ENCODE measurements at places on chromosomes 3 and 15.

- no peak for DNase-seq
Observed at GRCh38 chr3:183541738-183542137, 13.8 kb downstream of the KLHL6 start.

DNA sequence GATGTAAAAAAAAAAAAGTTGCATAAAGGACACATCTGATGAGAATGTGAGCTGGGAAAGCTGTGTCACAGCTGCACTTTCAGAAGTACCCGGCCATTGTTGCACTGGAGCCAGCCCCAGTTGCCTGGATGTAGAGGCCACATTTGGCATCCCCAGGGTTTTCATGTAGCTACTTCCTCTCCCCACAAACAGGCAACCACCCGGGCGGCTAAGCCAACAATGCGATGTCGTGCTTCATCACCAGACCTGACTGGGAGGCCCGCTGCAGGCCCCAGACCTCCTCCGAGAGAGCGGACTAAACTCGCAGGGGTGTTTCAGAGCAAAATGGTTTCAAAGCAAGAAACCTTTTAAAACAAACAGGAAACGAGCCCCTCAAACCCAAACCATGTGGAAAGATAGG, 142.3 kb downstream of the TMCO5A start:
- DNase-seq = no peak

DNA sequence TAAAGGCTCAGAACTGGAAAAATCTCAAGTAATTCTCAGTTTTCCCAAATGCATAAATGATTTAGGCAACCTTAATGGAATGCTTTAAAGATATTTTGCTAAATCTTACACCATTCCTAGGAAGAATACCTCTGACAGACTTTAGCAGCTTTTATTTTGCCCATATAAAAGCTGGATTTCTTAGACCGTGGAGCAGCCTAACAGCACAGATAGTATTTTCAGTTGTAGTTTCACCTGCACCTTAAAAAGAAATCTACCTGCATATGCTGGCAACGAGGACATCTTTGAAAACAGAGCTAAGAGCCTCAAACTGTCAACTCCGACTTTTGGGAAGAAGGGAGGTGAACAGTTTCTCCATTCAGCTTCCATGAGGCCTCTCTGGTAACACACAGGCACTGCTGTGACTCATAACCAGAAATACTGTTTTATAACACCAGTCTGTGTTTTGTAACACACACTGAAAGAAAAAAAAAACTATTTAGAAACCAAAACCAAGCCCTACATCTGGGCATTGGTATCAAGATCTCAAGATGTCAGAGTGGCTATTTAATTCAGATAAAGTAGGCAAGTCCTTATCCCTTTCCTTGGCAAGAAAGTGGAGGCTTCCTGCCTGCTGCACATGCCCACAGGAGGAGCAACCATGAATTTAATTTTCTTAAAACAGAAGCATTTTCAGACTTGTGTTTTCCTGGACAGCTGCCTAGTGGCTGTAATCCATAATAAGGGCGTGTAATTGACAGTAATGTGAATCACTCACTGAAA, 181.5 kb upstream of the ICE2 start:
- no peak for DNase-seq

GRCh38 chr3:55128225-55128823, 200.5 kb upstream of the LRTM1 start:
- no peak for DNase-seq

- no peak for DNase-seq
Observed at GRCh38 chr15:79834495-79834894, 62.3 kb downstream of the MTHFS start.

GRCh38 chr3:60055765-60056164, 1005.9 kb upstream of the CFAP20DC start:
- no peak for DNase-seq

DNA sequence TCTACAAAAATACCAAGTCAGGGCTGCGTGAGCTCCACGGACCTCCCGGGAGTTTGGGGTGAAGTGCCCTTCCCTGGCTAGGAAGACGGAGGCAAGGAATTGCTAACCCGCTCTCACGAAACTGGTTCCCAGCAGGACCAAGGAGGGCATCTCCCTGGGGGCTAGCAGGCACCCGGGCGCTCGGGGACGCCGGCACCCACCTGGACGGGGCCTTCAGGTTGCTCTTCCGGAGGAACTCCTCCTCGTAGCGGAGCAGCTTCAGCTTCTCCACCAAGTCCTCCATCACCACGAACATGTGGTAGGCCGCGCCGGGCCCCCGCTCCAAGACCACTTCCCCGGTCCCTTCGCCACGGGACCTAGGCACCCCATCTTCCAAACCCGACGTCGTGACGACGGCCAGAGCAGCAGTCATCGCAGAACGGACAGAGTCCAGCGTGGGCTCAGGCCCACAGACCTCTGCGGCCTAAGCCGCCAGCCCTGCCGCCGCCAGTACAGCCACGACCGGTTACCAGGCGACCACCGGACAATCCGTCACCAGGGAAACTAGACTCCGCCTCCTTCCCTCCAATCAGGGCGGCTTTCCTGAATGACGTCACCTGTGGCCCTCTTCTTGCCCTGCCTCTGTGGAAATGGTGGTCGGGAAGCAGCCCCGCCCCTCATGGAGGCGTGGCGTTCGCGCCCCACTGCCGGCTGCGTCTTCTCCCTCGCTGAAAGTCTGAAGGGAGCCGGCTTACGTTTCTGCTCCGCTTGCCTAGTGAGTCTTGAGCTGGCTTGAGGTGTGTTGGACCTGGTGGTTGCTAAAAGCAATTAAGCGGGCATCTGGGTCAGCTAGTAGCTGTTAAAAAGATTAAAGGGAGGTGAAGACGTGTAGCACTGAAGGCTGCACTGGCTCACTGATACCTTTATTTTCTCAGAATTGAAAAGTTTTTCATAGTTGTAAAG, at the start of gene IFT57:
IFT57 (minus strand) TSS at position 514 of the 942 bp plus-strand sequence; CDS start at position 412, 102 bp downstream.
- DNase-seq = peak; percentile 95

- DNase-seq = no peak
Observed at GRCh38 chr3:80368616-80369015, 600.8 kb upstream of the ROBO1 start.

GRCh38 chr3:128354788-128355542, 111.7 kb downstream of the DNAJB8 start:
- no peak for DNase-seq

GRCh38 chr3:13420045-13420830, at the start of gene NUP210:
Gene NUP210, minus strand, starts transcription at chr3:13420322. Its CDS starts 96 bp downstream, at chr3:13420226.
- no peak for DNase-seq

DNA sequence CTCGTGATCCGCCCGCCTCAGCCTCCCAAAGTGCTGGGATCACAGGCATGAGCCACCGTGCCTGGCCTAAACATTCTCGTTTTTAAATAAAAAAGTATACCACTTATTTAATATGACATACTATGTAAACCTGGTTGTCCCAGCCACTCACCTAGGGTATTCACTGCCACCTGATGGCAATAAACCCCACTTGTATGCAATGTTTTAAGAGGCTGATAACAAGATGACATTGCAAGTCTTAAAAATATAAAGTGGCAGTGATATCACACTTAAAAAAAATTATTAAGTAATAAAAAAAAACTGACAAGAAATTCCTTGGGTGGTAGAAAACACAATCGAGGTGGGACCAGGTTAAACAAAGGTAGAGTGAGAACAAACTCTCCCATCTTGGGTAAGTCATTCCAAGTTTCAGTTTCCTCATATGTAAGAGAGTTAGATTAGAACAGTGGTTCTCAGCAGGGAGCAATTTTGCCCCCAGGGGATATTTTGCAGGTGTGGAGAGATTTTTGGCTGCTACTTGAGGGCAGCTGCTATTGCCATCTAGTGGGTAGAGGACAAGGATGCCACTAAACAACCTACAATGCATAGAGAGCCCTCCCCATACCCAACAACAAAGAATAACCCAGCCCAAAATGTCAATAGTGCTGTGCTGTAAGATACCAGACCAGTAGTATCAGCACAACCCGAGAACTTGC, 14.5 kb downstream of the ARF4 start:
- no peak for DNase-seq

DNA sequence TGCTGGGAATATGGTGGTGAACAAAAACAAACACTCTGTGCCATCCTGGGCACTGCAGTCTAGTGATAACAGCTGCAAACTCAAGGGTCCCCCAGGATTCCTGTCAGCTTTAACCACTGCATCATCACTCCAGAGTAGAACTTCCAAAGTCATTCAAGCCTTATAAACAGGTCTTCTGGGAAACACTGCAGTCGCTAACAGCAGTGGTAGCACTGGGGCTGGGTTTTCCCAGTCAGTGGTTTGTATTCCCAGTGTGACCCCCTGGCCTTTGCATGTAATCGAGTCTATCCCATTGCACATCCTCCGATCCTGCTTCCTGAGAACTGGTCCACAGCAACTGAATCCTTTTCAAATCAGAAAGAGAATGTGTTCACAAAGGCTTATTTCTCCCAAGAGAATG, 623.5 kb downstream of the EDEM1 start:
- DNase-seq = no peak

- peak; percentile 95 for DNase-seq
Observed at GRCh38 chr3:72176537-72177041, 391.6 kb upstream of the PROK2 start.

GRCh38 chr15:63449731-63450130, 54.7 kb upstream of the USP3 start:
- no peak for DNase-seq

- no peak for DNase-seq
Observed at GRCh38 chr3:69819282-69819681, 80.0 kb downstream of the MITF start.

GRCh38 chr3:149152420-149152819, 23.0 kb downstream of the HPS3 start:
- peak; percentile 46 for DNase-seq

DNA sequence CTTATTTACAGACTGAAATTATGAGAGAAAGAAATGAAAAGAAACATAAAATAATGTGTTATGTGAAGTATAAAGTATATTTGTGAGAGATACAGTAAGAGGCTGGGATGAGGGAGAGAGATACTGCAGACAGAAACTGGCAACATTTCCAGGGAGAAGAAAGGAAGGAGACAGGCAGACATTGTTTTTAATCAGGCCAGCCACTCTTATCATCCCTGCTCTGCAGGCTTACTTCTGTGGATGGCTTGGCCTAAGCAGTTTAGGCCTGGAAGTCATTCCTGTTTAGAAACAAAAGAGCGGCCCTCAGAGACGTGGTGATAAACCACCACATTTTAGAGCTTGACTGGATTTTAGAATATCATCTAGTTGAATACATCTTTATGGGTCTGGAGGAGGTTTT, 12.4 kb downstream of the PCCB start:
- no peak for DNase-seq

- DNase-seq = no peak
Observed at GRCh38 chr15:57591822-57592367, at the start of gene MYZAP. Gene MYZAP, plus strand, starts transcription at chr15:57591904. Its CDS starts 131 bp downstream, at chr15:57592035.

- DNase-seq = no peak
Observed at GRCh38 chr3:170738766-170739165, 131.2 kb downstream of the RPL22L1 start.

DNA sequence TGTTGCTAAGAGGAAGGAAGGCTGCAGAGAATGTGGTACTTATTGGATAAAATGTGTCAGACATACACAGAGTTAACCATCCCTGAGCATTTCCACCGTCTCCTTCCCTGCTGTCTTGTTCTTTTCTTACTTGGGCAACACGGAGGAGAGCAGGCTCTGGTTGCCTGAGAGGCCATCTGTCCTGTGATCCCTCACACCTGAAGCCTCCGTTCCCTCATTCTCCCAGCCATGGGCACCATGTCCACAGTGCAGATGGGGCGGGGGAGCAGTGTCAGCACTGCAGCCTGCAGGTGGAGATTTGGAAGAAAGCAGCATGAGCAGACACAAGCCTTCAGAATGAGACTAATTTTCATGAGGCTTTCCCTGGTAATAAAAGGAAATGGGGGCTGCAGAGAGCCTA, 133.7 kb downstream of the CHCHD6 start:
- DNase-seq = no peak

DNA sequence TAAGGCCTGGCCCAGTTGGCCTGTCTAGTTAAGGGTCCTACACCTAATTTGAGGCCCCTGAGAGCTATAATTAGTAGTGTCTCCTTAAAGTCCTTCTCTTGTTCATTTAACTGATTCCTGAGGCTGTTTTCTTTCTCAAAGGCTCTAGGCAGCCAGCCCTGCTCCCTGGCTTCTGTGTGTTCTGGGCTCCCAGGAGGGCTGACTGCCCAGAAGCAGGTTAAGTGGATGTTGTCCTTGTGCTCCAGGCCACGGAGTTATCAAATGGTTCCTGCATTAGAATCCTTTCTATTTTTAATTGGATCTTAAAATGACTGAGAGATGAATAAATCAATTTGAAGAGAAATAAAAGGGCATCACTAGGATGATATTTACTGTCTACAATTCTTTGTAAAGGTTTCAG, 140.0 kb downstream of the SNRK start:
- DNase-seq = no peak

- no peak for DNase-seq
Observed at GRCh38 chr3:144415492-144415891, 443.9 kb downstream of the DIPK2A start.

- no peak for DNase-seq
Observed at GRCh38 chr3:25448750-25449692, 21.0 kb downstream of the RARB start.

DNA sequence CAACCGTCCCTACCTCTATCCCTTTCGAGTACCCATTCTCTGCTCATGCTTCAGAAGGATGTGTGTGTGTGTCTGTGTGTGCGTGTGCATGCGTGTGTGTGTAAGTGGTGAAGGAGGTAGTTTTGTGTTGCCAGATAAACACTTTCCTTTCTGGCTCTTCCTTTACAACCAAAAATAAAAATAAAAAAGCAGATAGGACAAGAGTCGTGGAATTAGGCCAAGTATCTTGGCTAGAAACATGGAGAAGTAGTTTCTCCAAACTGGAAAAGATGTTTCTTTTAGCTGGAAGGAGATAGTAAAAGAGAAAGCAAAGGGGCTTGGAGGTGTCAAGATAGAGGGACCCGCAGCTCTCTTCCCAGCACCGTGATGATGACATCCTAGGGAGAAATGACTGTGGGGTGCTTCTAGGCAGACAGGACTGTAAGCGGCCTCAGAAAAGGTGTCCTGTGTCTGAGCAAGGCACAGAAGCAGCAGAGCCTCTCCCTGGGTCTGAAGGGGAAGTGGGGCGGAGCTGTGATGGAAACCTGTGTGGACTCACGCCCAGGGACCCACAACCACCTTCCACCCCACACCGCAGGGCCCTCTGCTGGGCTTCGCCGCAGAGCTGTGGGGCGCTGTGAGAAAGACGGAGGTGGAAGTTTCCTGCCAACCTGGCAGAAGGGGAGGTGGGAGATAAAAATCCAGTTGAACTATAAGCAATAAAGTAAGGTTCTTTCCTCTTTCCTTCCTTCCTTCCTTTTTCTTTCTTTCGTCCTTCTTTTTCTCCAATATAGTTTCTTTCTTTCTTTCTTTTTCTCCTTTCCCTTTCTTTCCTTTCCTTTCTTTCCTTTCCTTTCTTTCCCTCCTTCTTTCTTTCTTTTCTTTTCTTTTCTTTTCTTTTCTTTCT, 35.3 kb downstream of the MUC20 start:
- DNase-seq = no peak

- DNase-seq = no peak
Observed at GRCh38 chr3:14209581-14210289, 31.1 kb downstream of the LSM3 start.

GRCh38 chr15:65305150-65305758, 777 bp downstream of the RNU5B-1 start:
- DNase-seq = no peak

DNA sequence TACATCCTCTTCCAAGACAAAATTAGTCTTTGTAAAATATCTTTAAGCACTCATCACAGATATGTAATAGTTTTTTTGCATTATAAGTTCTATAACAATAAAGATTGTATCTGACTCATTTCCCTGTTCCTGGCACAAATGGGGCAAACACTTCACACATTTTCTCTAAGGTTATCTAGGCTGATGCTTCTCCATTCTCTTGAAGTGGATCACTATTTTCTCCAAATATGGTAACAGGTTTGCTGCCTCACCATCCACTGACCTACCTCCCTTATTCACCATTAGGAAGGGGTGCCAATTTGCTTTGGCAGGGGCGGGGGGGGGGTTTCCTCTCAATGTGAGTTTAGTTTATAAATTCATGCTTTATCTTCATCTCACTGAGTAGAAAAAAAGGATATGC, 767.7 kb upstream of the LMCD1 start:
- DNase-seq = no peak

Data from GM12864 (cell line).